T-helper 22 cell (primary cell): ENCODE measurements at places on chromosomes 11 and 22.
A peak's percentile ranks its signal among the peaks of the same experiment; 100 is the strongest.

DNA sequence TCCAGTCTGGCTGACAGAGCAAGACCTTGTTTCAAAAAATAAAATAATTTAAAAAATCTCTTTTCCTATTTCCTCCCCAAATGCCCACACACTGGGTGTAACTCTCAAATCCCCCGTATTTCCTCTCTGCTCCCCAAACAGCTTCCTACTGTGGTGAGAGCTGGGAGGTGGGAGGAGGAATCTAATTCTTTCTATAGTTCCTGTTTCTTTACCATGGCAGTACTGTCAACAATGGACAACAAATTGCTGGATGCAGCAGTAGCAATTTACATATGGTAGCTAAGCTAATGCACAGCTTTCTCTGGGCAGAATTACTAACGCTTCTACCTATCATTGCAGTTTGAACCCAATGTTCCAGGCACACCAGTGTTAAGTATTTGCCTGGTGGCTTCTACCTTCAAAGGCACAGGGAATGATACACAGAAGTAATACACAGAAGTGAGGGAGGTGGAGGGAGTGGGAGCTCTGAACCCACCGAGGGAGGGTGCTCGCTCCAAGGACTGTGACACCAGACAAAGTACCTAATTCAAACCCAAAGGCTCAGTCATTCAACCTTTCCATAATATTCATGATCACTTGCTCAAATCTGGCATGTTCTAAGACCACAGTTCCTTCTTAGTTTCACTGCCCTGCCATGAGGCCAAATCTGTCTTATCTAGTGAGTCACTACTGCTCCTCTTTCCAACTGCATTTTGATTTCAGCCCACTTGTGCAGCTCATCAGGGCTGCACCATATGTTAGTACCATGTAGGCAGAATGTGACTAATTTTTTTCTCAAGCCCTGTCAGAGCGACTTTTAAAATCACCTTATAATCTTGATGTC, 37.9 kb downstream of the CELF1 start:
- DNase-seq = no peak

DNA sequence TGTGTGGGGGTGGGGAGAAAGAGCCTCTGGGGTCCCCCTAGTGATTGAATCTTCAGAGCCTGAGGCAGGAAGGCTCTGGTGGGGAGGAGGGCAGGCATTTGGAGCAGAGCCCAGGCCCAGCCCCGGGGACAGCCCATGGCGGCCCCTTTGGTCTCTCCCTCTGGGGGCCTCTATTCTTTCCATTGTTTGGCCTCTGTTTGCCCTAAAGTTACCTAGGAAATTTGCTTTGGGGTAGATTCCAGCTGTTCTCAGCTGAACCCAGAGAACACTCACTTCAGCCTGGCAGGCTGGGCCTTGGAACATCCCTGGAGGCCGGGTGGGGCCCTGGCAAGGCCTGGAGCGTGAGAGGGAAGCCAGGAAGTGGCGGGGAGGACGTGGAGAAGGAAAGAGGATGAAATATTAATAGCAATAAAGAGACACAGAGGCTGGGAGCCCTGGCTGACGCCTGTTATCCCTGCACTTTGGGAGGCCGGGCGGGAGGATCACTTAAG, 22.9 kb upstream of the A4GALT start:
- DNase-seq = no peak

DNA sequence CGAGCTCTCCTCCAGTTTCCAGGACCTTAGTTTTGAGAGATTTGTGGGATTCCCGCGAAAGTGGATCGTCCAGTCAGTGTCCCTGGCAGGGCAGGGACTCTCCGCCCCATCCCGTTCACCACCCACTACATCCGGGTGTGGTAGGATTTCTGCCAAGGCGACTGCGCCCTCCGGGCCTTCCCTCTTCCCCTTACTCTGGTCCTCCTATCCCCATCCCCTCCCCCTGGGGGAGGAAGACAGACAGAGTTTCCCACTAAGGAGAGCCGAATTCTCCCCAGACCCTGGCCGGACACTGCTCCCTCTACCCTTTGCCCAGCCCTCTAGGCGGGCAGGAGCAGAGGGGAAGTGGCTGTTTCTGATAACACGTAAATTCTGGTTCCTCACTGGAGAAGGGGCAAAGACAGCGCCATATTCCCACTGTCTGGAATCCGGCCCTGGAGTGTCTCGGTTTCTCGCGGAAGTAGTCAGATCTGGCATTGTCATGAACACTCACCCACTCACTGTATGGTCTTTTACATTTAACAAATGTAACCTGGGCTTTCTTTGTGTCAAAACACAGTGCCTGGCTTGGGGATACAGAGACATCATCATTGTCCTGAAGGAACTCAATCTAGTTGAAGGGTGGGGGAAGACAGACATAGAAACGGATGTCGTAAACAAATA, 1.1 kb upstream of the NECTIN1 start:
- no peak for DNase-seq

GRCh38 chr22:22745225-22746060, 101.0 kb downstream of the GGTLC2 start:
- no peak for DNase-seq

DNA sequence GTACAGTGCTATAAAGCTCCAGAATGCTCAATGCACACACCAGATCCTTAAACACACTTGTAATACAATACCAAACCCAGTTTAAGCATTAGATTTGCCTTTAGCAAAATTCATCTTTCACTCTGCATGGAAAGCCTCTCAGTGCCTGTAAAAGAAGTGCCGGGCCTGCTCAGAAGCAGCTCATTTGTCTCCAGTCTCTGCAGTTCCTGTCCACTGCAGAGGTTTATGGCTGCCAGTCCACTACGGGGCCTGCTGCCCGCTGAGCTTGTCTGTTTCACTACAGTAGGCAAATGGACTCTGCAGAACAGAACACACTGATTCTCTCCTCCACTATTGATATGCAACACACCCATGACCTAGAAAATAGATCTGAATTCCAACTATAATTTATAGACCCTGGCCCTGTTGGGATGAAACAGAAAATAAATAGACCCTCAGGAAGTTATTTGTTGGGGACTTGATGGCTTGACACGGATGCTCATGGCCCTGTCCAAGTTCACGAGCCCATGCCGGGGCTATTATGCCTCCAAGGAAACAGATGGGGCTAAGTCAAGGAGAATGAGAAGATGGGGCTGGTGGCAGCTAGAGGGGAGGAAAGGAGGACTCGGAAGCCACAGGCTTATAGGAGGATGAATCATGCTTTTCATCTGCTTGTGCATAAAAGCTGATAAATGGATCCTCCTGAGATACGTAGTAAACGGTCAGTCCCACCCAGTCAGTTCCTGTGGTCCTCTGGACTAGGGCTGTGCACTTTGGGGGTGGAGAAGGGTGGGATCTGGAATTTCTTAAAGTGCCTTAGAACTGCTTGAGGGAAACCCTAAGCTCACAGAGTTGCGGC, 416.8 kb upstream of the TENM4 start:
- no peak for DNase-seq

- DNase-seq = no peak
Observed at GRCh38 chr22:50701076-50701419, 28.4 kb downstream of the SHANK3 start.

DNA sequence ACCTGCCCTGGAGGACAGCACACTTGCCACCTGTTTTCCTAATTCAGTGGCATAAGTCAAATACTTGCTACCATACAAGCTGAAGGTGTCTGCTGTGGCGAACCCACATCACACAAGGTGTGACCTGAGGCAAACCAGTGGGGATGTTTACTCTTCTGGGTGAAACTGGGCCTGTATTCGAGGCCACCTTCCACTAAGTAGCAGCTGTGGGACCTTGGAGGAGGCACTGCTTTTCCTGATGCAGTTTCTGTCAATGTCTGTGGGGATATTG, 927.4 kb downstream of the BRD1 start:
- no peak for DNase-seq

GRCh38 chr22:26648011-26648497, 9.3 kb upstream of the MIAT start:
- peak; percentile 20 for DNase-seq

- no peak for DNase-seq
Observed at GRCh38 chr11:25527841-25528240, 804.1 kb upstream of the ANO3 start.

DNA sequence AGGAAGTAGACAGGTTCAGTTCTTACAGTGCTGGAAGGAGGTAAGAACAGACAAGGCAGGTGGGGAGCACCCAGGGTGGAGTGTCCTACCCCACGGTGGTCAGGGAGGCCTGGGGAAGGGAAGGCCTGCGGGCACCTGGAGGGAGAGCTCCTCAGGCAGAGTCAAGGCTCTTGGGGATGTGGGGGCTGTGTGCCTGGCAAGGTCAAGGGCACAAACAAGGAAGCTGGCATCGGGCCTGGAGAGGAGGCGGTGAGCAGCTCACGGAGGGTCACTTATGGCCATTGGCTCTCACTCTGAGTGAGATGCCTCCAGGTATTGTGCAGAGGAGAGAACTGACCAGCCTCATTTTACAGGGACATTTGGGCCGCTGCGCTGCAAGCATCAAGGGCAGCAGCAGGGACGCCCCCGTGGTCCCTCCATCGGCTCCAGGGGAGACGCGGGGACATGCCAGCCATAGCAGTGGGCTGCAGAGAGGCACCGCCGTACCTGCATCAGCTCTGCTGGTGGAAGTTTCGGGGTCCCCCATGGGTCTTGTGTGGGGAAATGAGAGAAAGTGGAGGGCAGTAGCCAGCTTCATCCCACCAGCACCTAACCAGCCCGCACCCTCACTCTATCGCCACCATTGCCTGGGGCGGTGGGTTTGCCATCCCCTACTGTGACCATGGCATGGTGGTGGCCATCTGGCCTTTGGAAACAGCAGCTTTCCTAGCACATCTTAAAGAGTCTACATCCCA, 37.5 kb upstream of the RTL6 start:
- no peak for DNase-seq

GRCh38 chr22:48760481-48761390, 1066.9 kb downstream of the BRD1 start:
- DNase-seq = no peak

DNA sequence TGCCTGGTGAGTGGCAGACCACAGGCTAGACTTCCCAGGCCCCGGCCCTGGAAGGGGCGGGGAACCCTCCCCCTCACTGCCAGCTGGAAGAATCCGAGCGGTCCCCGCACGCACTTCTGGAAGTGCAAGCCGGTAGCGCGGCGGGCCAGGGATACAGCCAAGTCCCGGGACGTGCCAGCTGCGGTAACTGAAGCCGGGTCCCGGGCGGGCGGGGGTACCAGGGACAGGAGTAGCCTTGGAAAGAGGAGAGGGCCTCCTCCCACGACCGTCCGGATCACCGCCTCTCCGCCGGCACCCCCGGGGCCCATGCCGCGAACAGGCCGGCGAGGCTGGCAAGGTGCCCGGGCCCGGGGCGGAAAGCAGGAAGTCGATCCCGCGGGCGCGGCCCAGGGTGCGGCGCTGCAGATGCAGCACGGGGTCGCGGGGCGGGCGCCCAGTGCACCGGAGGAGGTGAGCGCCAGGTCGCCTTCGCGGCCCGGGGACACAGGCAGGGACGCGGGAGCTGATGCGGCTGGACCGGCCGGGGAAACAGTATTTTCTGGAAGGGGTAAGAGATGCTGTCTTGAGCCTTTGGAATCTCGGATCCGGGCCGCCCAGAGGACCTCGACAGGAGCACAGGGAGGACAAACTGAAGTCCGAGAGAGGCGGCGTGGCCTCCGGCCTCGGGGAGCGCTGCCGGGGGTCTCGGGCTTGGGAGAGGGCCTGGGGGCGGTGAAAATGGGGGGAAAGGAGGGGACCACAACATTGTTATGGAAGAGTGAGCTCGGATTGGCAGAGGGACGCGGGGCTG, 783 bp upstream of the SLC35C1 start:
- DNase-seq = peak; percentile 51

GRCh38 chr22:29481265-29482000, 1.4 kb downstream of the NEFH start:
- DNase-seq = no peak

DNA sequence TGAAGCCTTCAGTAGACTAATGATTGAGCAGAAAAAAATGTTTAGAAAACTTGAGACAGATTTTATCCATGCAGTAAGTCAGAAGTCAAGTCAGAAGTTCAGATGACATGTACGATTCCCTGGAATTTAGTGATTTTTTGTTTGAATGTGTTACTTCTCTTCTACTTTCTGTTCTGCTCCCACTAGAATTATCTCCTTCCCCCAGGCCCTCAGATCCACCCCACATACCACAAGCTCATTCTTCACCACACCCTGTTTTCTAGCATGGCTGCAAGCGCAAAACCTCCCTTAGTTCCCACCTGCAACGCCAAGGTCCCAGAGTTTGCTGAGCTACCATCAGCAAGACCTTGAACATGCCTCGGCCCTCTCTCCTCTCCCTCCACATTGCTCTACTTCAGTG, 64.1 kb downstream of the KCNJ1 start:
- DNase-seq = no peak

- no peak for DNase-seq
Observed at GRCh38 chr22:41521126-41521525, 23.1 kb downstream of the POLR3H start.

- DNase-seq = no peak
Observed at GRCh38 chr11:68659158-68659921, 25.0 kb upstream of the GAL start.

GRCh38 chr11:130022799-130023198, 20.2 kb upstream of the PRDM10 start:
- DNase-seq = no peak

- no peak for DNase-seq
Observed at GRCh38 chr11:41431784-41432183, 27.7 kb downstream of the LRRC4C start.

DNA sequence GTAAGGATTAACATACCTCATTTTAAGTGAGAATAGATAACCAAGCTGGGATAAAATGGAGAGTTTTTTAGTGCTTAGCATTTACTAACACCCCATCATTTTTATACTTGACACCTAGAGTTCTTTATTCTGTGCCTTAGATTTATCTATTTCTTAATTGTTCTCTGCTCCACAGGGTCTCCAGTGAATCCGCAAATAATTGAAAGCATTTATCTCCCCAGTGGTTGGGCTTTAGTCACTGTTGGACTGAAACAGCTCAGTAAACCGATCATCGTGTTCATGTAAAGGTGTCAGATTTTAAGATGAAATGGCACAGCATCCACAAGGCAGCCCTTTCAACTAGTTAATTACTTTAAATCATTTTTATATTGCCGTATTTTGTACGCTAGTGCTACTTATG, 17.8 kb upstream of the GRIA4 start:
- DNase-seq = no peak

DNA sequence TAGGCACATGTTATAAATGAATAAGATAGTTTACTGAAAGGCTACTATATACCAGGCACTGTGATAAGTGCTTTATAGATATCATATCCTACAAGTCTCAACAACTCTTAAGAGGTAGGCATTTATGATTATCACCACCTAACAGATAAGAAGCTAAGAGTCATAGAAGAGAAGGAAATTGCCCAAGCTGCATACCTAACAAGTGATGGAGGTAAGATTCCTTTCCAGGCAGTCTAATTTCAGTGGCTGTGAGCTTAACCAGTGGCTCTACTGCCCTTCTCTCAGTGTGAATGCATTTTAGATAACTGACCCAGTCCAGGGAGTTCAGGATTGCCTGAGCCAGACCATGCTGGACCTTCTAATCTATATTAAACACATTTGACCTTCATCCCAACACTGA, 39.2 kb downstream of the HEPHL1 start:
- DNase-seq = no peak

GRCh38 chr11:33063326-33063881, 24.0 kb downstream of the TCP11L1 start:
- no peak for DNase-seq
